ENCODE measurements at places on chromosomes 13 and 19.

- no peak for DNase-seq
These were observed 22.3 kb downstream of the OR10H3 start for GRCh38 chr19:15759962-15760565.

DNA sequence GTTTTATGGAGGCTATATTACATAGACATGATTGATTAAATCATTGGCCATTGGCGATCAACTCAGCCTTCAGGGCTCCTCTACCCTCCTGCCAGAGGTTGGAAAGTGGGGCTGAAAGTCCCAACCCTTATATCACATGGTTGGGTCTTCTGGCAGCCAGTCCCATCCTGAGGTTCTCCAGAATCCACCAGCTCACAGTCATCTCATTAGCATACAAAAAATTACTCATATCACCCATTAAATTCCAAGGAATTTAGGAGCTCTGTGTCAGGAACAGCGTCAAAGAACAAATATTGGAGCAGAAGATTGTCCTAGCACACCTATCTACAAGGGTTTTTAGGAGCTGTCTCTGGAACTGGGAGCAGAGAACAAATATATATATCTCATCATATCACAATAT, 39.4 kb upstream of the FARP1 start:
- DNase-seq = no peak

DNA sequence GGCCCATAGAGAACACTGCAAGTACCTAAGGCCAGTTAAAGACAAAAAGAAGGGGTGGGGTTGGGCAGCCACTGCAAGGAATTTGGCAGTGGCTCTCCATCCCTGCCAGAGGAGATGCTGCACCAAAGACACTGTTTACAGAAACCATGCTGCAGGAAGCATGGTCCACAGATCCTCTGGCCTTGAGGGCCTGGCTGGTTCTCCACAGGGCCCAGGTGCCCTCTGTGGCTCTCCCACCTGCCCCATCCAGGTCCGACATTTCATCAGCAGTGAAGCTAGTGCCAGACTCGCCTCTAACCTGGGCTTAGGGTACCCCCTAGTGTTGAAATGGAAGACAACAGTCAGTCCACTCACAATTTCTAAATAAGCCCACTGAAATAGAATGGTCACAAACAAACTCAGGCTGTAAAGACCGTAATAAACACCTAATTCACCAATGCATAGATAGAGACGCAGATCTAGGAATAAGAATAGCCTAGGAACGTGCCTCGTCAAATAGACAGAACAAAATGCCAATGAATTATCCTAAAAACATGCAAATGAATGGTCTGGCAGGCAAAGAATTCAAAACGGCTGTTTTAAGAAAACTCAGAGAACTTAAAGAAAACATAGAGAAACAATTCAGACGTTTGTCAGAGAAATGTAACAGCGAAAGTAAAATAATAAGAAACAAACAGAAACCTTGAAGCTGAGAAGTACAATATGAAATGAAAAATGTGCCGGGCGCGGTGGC, 23.3 kb downstream of the LYPD4 start:
- DNase-seq = no peak

- DNase-seq = no peak
These were observed 75.5 kb downstream of the DPRX start for GRCh38 chr19:53707278-53707677.

GRCh38 chr19:30630289-30631032, 258.3 kb downstream of the ZNF536 start:
- DNase-seq = no peak

GRCh38 chr13:105328212-105328611, 1207.2 kb downstream of the EFNB2 start:
- no peak for DNase-seq

- DNase-seq = no peak
These were observed 30.3 kb upstream of the SMAD9 start for GRCh38 chr13:36950330-36950729.

DNA sequence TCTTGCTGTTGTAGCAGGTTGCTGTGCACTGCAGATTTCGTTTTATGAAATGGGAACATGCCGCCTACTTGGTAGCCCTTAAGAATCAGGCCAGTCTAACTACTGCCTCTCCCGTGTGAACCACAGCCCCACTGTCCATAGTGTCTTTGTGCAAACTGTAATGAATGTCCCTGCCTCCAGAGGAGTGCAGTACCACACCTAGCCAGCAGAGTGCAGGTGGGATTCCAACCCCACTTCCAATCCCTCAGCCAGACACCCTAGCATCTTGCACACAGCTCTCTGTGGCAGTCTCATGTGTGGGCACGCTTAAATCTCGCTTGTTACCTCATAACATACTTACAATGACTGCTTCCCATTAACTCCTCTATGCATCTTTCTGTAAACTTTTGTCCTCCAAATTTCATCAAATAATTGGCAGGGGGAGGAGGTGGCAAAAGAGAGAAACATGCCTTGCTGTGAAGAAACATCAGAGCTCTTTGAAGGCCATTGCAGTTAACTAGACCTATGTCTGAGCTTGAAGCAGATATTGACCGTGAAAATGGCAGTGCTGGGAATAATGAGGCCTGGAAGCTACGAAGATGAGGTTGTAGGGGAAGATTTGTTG, 47.2 kb downstream of the ZAR1L start:
- no peak for DNase-seq

GRCh38 chr13:46743191-46743590, 53.8 kb downstream of the ESD start:
- no peak for DNase-seq

Measured in activated naive CD8-positive, alpha-beta T cell treated with anti-CD3 and anti-CD28 coated beads, Interleukin-2, amount 50 U/mL, for 16 hours (primary cell).